ENCODE measurements at places on chromosomes 2 and 18. TPM values are rescaled to one million over a fixed set of nuclear protein-coding genes. Genes with fewer than 3 reads are reported as not detected.

DNA sequence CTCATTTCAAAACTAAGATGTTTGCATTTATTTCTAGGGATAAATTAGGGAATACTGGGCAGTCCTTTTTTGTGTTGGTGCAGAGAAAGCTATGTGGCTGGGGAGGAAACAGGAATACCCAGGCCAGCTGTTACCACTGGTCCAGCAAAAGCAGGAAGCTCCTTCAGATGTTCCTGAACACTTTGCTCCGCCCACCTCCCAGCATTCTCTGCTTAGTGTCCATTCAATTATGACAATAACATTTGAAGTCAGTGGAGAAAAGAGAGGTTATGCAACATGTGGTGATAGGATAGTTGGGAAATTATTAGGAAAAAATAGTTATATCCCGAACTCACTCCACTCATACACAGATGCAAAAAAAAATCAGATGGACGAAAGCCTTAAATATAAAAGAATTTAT is 22.1 kb upstream of the ARPC2 start:
- H3K27me3 ChIP-seq = no peaks in the 10 kb centered on the region
- no peak overlapping the region for H3K4me3 ChIP-seq
- H3K27ac ChIP-seq = no peak overlapping the region
- H3K4me1 ChIP-seq = no peaks in the 10 kb centered on the region
- DNase-seq = no peak

GRCh38 chr2:134158295-134158694 is 95.6 kb upstream of the MGAT5 start:
- peaks cover 12% of the 10 kb centered on the region for H3K4me1 ChIP-seq
- H3K27me3 ChIP-seq = no peaks in the 10 kb centered on the region
- no peak for DNase-seq
- no peak overlapping the region for H3K4me3 ChIP-seq

DNA sequence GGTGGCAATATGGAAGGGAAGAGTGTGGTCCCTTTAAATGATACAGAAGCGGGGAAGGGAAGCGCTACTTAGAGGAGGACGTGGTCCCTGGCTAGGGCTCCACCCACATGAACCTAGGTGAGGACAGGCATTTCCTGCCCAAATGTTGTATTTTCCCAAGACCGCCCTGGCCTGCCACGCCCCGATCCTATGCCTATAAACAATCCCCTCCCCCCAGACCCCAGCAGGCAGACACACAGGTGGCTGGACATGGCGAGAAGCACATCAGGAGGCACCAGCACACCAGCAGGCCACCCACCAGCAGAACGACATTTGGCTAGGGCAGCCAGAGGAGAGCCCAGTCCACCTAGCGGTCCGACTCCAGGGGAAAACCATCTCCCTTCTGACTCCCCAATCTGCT is 47.2 kb downstream of the METTL8 start:
- no peaks in the 10 kb centered on the region for H3K27me3 ChIP-seq
- H3K27ac ChIP-seq = no peak overlapping the region

DNA sequence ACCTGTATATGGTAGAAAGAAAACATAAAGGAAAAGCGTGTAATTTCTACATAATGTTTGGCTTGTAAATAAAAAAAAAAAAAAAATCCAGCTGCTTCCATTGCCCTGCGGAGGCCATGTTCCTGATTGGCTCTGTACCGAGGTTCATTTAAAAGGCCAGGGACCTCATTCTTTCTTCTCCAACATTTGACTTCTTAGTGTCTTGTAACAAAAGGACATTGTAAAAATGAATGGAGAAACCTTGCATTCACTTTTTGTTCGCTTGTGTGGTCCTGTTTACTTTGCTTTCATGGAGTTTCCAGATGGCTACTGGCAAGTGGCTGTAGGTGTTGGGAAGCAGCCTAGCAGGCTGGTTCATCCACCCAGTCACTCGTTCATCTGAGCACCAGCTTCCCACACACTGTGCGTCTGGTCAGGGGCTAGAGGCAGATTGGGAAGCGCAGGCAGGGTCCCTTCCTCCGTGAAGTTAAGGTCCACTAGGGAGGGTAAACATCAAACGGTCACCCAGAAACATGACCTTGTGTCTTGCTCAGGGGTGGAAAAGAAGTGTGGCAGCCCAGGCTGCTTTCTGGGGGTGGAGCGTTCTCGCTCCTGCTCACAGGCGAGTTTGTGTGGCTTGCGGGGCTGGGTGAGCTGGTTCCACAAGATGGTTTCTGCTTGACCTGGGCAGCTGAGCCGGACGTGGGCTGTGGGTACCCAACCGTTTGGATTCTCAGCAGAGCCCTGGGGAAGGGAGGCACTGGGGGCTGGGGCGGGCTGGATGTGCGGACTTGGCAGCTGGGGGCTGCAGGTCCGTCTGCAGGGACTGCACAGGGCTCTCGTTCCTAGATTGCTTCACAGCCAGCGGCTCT is 260.7 kb downstream of the AGAP1 start:
- DNase-seq = no peak
- H3K27ac ChIP-seq = no peak overlapping the region
- H3K36me3 ChIP-seq = no peaks in the 10 kb centered on the region
- H3K4me3 ChIP-seq = no peak overlapping the region
- H3K4me1 ChIP-seq = peaks cover 1% of the 10 kb centered on the region

TMEM198 gene
- 4.7 TPM for total RNA-seq

All from gastrocnemius medialis (tissue), 4 donors.